ENCODE measurements at places on chromosomes 1 and 21.
A peak's percentile ranks its signal among the peaks of the same experiment; 100 is the strongest.

DNA sequence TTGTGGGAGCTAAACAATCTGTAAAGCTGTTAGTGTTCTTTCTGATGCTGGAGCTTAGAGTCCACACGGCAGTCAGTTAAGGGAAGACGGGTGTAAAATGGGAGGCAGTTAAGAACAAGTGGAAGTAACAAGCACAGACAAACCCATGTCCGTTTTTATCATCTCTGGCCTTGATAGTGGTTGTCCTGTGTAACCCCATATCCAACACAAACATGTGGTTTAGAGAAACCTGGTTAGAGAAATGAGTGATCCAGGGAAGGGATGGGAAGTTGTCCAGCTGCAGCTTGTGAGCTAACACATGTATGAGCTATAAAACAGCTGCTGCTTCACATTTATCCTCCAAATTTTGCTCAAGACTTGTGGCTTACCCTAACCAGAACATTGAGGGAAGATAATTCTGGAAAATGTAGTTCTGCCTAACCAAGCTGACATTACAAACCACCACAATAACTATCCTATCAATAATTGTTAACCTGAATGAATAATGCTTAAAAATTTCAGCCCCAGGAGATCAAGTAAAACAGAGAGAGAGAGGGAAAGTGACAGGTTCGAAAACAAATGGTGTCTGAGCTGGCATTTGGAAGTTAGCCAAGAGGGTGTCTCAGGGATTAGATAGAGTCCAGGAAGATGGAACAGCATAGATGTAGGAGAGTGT is 10.6 kb upstream of the C1orf162 start:
- DNase-seq = peak; percentile 40

DNA sequence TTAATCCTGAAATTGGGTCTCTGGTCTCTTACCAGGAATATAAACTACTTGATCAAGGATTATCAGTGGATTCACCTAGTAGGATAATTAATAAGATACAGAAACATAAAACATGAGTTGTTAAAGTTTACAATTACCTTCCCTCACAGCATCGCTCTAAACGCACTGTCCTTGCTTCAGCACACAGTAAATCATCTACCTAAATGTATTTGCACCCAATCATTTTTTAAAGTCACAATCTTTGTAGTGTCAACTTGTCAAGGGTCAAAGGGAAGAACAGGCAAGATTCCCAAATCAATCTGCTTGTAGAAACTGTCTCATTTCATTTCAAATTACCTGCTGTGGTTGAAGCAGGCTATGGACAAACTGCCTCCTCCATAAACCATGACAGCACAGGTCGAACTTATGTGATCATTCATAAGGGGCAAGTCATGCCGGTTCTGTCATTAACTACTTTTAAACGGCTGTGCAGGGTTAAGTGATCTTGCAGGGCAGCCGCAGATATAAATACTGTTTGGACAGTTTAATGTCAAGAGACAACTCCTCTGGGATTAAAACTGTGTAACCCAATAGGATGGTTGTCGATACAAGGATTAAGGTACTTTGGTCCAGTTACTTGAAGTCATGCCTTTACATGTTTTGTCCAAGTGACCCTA is 93.6 kb downstream of the ZNF281 start:
- no peak for DNase-seq

DNA sequence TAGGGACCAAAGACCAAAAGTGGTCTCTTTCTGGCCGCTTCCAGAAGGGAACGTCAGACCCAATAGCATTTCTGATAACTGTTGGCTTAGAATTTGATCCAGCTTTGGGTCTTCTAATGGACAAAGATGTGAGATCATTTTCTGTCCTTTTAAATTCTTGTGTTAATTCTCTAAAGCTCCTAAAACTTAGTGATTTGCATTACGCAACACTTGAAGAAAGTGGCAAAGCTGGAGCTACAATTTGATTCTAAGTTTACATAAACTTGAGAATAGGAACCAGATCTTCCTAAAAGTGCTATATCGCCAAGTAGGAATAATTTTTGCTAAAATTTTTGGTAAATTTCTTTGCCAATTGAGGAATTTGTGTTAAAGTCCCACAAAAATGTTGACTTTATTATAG is 21.6 kb upstream of the PLA2G4A start:
- no peak for DNase-seq

GRCh38 chr1:245485996-245486395 is 331.2 kb downstream of the KIF26B start:
- DNase-seq = no peak

- no peak for DNase-seq
Measured at GRCh38 chr1:154767315-154768240, 102.5 kb downstream of the KCNN3 start.
